AG08396 (cell line): ENCODE measurements at places on chromosomes 1 and 21.

DNA sequence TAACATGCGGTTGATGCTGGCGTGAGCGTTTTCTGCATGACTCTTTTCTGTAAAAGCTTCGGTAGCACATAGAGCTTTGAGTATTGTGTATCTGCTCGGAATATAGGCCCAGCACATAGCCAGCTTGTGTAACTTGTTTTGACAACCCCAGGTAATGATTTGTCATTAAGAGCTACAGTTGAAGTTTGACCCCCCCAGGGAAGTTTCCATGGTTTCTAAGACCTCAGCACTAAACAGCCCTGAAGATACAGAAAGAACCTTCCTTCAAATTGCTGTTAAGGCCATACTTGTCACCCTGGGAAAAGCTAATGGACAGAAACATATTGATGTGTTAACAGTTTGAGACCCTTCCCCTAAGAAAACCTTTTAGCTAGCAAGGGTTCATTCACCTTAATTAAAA lies 380.7 kb downstream of the PRDM2 start:
- DNase-seq: no peak

DNA sequence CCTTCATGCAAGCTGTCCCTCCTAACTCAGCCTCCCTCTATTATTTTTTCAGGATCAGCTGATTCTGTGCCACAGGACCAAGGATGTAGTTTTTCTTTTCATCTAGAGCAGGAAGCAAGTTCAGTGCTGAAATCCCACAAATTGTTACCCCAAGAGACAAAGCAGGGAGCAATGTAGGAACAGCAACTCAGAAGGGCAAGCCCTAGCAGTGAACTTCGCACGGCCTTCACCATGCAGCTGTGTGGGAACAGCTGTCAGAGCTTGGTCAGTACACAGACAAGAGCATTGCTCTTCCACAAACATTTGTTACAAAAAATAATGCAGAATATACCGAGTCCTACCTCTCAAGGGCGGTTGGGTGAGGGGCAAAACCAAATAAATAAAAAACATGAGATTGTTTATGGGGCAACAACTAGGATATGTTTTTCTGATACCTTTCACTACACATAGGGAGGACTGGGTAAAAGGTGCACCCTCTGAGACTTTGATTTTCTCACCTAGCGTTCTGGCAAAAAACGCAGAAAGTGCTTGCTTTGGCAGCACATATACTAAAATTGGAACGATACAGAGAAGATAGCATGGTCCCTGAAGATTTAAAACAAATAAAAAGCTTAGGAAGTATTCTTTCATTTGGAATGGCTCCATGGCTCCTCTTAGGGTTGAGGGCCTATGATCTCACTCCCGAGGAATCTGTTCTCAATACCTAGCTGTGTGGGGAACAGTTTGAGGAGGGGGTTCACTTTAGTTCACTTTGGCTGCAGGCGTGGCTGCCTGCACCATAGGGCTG lies 37.1 kb upstream of the ANGPTL7 start:
- DNase-seq: no peak

- no peak for DNase-seq
Measured at GRCh38 chr21:37166733-37167132, 93.7 kb downstream of the TTC3 start.

- no peak for DNase-seq
Measured at GRCh38 chr1:88744142-88744541, 60.1 kb downstream of the PKN2 start.
